ENCODE measurements at places on chromosomes 16 and 17.
A peak's percentile ranks its signal among the peaks of the same experiment; 100 is the strongest.

DNA sequence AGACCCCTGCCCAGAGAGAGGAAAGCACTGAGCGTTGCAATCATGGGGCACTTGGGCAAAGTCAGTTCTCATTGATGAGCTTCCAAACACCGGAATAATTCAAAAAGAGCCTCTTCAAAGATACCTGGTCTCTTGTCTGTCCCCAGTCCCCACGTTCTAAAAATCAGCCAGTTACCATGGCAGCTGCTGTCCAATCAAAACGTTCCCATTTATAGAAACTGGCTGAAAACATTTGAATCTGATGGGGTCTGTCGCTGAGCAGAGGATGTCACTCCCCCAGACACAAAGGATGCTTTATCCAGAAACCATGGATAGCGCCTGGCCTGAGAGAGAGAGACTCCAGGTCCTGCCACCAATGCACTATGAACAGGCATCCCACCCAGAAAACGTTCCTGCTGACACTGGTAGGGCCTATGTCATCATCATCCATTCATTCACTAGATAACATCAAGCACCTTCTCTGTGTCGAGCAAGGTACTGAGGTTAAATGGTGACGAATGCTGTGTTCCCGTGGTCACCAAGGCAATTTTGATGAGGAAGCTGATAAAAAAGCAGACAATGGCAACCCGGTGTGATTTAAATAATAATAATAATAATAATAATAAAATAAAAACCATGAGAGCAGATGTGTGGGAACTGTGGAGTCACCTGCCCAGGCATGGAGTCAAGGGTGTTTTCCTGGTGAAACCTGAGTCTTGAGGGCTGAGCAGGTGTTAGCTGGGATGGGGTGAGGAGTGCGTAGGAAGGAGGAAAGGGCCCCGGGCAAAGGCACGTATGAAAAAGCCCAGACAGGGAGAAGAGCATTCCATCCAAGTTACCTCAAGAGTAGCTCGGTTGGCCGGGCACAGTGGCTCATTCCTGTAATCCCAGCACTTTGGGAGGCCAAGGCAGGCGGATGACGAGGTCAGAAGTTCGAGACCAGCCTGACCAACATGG, 19.0 kb upstream of the CALB2 start:
- DNase-seq, result no peak

DNA sequence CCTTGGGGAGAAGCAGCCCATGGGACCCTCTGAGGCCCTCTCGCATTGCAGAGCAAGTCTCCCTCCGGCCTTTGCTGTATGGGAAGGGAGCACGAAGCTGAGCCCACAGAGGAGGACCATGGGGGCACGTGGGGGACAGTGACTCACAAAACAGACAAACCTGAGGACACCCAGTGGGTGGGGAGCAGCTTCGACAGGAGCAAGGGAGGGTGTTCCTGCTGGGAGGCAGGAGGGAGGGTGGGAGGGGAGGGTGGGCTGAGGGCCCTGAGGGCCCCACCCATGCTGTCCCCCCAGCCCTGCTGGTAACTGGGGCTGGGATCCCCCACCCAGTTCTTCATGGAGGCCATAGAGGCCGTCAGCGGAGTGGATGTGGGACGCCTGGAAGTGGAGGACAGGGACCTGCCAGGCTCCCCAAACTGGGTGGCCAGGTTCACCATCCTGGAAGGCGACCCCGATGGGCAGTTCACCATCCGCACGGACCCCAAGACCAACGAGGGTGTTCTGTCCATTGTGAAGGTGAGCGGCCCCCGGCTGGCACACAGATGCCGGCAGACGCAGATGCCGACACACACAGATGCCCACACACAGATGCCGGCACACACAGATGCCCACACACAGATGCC, 12.5 kb downstream of the SLC22A31 start:
- no peak for DNase-seq

GRCh38 chr16:81450783-81451491, 6.3 kb downstream of the CMIP start:
- no peak for DNase-seq

DNA sequence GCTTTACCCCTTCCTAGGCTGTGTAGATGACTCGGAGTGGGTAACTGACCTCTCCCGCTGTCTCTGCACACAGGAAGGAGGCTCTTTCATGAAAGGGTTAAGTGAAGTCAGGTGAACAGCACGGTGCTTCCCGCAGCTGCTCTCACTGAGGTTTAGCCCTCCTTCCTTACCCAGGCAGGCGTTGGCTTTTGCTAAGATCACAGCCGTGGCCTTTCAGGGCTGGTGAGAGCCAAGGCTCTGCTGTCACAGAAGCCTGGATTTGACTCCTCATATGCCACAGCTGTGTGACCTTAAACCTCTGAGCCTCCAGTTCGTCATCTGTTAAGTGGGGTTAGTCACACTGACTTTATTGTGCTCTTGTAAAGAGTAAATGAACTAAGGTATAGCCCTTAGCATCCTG, 90.9 kb upstream of the PLCG2 start:
- no peak for DNase-seq

DNA sequence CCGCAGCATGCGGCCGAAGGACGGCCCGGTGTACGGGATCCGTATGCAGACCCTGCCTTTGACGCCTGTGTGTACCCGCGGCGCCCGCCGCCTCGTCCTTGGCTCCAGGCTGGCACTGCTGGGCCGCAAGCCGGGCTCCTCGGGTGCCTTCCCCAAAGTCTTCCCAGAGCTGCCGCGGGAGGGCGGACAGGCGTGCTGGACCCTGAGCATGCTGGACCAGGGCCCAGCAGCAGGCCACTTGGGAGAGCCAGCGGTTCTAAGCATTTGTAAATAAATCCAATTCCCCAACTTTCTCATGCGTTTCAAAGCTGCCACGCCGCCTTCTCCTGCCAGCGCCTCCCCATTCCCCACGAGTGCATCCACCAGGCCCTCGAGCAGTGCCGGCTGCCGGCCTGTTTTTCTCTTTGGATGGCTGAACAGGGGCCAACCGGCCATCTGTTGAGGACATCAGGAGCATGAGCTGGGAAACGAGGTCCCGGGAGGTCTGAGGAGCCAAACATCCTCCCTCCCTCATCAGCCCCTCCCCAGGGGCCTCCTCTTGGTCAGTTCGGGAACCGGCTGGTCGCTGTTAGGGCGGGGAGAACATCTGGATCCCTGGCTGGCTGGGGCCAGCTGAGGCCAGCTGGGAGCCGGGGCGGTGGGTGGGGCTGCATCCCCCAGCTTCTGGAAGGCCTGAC, 20.5 kb upstream of the PABPN1L start:
- peak; percentile 59 for DNase-seq

- peak; percentile 63 for DNase-seq
These were observed 8.3 kb downstream of the CUEDC1 start for GRCh38 chr17:57946798-57947358.

- no peak for DNase-seq
These were observed 21.2 kb downstream of the SOCS3 start for GRCh38 chr17:78338486-78339259.

DNA sequence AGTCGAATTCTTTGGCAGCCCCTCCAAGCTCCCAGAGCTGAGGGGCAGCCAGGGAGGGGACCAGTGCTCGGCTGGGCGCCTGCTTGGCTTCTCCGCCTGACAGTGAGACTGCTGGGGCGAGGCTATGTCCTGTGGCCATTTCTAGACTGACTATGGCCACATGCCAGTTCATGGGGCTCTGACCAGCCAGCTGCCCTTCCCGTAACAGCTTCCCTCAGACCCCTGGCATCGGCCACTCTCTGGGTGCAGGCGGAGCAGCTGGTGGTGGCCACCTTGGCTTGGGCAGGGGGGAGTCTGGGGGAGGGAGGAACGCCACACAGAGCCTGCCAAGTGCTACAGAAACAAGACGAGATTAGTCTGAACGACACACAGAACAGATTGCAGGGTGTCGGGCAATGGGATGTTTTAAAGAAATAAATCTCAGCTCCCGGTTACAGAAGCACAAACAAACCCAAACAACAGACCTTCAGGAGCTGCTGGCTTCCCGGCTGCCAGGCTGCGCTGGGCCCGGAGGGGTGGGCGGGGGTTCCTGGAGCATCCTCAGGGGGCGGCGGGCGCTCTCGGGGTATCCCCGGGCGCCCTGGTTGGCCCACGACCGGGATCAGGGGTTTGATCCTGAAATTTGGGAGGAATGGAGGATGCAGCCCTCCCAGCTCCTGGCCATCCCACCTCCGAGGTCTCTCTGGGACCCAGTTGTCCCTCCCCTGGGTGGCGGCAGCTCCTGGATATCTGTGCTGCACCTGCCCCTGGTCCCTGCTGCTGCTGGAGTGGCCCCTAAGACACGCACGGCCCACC, 34.5 kb downstream of the TBC1D16 start:
- no peak for DNase-seq

GRCh38 chr16:4160658-4161430, 44.6 kb upstream of the ADCY9 start:
- peak; percentile 21 for DNase-seq

GRCh38 chr17:26782153-26782552, 511.8 kb upstream of the WSB1 start:
- no peak for DNase-seq

- no peak for DNase-seq
These were observed 29.5 kb downstream of the KNOP1 start for GRCh38 chr16:19688396-19689024.

DNA sequence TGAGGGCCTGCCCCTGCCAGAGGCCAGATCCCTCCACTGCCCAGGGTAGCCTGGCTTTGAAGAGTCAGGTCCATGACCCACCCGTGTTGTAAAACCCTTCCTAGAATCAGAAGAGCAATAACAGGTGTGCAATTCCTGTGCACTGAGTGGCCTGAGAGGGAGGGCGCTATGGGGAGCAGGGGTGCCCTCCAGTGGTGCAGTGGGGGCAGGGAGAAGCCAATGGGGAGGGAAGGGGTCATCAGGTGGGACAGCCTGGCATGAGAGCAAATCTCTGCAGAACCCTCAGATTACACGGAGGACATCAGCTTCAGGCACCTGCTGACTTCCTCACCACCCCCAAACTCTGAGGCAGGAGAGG, 72.9 kb upstream of the ZNF469 start:
- no peak for DNase-seq

GRCh38 chr17:37488009-37488604, 1.6 kb upstream of the DUSP14 start:
- peak; percentile 98 for DNase-seq

DNA sequence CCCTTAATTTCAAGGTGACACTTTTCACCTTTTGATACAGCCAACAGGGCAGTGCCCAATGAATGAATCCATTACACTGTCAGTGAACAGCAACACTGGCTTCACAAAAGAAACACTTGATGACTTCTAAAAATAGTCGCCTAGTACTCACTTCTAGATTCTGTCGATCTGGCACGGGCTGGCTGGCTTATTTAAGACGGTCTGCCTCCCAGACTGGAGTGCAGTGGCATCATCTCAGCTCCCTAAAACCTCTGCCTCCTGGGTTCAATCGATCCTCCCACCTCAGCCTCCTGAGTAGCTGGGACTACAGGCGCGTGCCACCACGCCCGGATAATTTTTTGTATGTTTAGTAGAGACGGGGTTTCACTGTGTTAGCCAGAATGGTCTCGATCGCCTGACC, 1.9 kb downstream of the NDUFAB1 start:
- DNase-seq, result no peak

- DNase-seq, result no peak
These were observed 690.5 kb downstream of the KCNJ2 start for GRCh38 chr17:70859829-70860228.

DNA sequence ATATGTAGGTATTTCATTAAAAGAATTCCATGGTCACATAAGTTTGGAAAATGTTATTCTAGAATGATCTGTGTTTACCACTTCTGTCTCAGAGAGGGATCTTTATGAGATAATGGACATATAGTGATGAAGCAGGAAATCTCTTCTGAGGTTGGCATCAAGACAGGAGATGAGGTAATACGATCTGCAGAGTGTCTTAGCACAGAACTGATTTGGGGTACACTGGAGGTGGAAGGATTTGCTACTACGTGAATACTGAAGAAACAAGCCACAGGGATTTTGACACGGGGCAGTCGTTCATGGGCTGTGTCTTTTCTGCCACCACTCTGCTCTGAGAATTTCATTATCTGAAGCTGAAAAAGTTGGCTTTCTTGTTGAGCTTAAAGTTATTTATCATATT, 5.5 kb downstream of the CBFB start:
- DNase-seq, result peak; percentile 49

- peak; percentile 72 for DNase-seq
These were observed 42.4 kb downstream of the RAI1 start for GRCh38 chr17:17723354-17724261.

DNA sequence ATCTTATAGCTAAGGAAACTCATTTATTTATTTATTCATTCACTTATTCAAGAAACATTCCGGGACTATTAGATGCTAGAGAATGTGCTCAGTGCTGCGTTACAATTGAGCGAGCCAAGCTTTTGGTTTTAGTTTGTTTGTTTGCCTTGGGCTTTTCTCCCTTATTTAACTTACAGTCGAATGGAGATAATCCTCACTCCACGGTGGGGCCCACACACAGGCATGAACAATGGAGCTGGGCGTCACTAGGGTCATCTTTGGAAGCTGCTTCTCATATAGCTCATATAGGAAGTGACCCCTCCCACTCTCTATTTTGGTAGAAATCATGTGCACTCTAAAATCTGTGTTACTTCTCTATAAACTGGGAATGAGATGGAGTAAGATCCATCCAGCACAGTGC, 210.0 kb downstream of the TMEM114 start:
- DNase-seq, result no peak

DNA sequence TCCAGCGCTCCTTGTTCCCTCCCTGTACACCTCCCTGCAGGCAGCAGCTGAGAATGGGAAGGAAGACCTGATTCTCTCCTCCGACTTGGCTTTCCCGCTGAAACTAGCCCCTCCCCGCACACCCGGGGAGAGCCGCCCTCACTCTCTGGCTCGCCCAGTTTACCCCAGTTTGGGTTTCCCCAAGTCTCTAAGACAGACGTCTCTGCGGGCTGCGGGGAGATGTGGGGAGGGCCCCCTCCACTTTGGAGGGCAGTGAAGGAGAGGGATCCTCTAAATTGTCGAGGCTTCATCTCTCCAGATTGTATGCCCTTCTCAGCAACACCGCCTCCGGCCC, 797 bp downstream of the GRB7 start:
- no peak for DNase-seq

DNA sequence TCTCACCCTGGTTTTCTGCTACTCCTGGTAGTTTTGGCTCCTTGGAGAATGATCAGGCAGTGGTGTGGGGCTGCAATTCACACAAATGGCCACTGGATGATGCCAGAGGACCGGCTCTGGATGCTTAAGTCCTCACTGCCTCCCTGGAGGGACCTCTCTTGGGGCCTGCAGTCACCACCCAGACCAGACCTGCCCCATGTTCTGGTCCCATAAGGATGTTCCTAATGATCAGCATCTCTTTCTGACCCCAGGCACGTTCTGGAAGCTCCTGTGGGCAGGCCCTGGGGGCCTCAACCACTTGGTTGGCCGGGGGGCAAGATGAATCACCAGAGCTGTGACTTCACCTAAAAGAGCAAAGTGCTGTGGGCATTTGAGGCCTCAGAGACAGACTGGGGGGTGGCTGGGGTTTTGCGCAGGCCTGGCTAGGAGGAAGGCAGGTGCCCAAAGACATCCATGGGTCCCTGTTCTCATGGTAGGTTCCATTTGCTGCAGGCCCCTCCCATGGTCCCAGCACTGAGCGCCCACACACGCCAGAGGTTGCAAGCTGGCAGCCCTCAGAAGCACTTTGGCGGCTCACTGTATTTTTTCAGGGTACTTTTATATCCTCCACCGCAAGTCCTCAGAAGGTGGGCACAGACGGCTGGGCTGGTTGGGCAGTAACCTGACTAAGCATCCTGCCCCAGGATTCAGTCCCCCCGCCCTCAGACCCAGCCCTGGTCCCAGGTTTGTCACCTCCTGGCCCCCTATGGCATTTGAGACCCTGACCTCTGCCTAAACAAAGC, 53.2 kb downstream of the NT5M start:
- peak; percentile 81 for DNase-seq

GRCh38 chr17:73691321-73691766, 47.1 kb upstream of the SDK2 start:
- DNase-seq, result no peak
